ENCODE measurements at places on chromosomes 3 and 15. TPM values are rescaled to one million over a fixed set of nuclear protein-coding genes. Genes with fewer than 3 reads are reported as not detected.

CCK gene
- total RNA-seq: 0.67 TPM

PFKFB4 gene
- 11.0 TPM for total RNA-seq

CPLX3 gene
- total RNA-seq: not detected

FGD5 gene
- total RNA-seq: 84.2 TPM

RPL39L gene
- 3.9 TPM for total RNA-seq

SLC9C1 gene
- not detected for total RNA-seq

SPESP1 gene
- 1.2 TPM for total RNA-seq

ARNT2 gene
- 12.9 TPM for total RNA-seq

DNA sequence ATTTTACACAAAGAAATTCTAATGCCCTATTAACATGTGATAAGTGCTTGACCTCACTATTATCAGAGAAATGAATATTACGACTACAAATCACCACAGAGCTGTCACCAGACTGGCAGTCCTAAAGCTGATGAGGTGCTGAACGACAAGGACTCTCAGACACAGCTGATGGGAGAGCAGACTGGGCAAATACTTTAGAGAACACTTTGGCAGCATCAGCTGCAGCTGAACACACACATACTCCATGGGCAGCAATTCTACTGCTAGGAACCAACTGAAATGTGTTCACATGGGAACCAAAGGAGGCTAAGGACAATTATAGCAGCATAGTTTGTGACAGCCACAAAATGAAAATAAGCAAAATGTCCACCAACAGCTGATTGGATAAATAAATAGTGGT, 45.5 kb downstream of the SUSD5 start:
- DNase-seq: no peak

DNA sequence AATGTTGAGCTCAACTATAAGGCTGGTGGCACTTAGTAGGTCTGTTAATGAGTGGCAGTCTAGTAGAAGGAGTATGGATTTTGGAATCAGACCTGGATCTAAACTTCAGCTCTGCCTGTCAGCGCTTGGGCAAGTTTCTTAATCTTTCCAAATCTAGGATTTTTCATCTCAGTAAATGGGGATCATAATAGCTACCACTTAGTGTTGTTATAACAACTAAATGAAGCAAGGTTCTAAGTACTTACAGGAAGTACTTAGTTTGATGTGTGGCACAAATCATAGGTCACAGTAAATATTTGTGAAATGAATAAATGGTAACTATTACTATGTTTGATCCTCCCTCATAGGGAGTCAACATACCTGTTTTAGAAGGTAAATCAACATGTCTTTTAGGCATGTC, 31.4 kb downstream of the SLC49A4 start:
- DNase-seq: no peak

DNA sequence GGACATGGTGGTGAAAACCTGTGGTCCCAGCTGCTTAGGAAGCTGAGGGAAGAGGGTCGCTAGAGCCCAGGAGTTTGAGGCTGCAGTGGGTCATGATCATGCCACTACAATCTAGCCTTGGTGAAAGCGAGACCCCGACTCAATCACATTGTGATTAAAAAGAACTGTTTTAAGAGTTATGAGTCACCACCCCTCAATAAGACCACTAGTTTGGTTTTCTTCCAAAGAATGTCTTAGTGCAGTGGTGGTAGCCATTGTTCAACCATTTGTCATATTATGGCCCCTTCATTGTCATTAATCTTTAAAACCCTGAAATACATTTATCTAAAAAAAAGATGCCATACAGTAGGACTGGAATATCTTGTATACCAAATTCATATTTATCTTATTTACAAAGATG, 48.8 kb downstream of the BLM start:
- DNase-seq: no peak

- DNase-seq: no peak
Observed at GRCh38 chr3:31707286-31707685, 174.6 kb downstream of the STT3B start.

- peak; percentile 76 for DNase-seq
Observed at GRCh38 chr3:190807719-190808375, 54.6 kb downstream of the GMNC start.

DNA sequence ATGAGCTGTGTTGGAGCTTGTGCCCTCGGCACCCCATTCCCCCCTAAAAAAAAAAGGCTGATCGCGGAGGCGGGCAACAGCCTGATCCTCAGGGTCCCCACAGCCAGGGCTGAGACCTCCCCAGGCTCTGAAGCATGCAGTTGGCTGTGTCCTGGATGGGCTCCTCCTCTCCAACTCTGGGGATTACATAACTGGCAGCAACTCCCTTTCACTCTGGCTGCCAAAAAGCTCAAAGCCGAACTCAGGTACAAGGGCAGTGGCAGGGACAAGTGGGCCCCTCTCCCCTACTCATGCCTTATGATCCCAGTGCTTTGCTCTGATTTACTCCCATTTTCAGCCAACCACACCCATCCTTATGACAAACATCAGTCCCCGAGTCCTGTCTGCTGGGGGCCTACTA, 18.3 kb downstream of the TPRA1 start:
- DNase-seq: no peak

DNA sequence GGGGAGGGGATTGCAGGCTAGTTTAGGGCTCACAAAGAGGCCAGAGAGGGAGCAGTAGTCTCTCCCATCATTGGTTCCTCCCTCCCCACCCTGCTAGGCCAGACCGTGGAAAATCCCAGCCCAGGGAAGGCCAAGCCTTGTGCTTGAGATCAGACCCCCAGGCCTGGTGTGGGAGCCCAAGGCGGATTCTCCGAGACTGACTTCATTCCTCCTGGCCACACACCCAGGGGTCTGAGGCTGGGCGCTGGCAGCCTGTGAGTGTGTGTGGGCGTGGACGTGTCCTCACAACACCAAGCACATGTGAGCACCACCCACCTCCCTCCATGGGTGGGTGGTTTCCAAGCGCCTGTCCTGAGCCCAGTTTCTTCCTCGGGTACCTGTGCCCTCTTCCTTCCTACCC, 4.1 kb downstream of the LOXL1 start:
- no peak for DNase-seq

- no peak for DNase-seq
Observed at GRCh38 chr15:98321896-98322295, 326.4 kb upstream of the IGF1R start.

DNA sequence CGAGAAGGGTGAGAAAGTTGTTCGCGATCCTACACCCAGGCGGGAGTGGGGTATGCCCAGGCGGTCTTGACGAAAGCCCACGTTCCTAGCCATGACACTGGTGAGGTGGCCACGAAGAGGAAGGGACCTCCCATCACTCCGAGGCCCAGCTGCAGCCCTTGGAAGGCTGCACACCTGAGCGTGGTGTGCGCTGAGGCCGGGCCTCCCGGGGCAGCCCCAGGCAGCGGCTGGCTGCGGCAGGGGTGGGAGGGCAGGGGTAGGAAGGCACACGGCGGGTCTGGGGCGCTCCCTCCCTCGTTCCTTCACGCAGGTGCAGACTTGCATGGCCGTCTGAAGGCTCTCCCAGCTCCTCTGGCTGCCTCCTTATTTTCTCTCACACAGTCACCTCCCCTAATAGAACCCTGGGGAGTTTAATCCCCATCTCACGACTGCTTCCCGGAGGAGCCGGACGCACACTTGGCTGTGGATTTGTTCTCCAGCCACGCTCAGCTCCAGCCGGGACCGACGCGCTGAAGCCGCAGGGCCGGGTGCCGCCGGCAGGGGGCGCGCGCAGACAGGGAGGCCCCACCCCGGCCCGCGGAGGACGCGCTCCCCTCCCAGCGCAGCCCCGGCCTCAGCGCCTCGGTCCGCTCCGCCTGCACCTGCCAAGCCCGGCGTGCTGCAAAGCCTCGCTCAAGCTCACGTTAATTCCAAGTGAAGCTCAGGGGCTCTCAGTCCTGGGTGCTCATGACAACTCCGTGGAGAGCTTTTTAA, 37.8 kb upstream of the MUC4 start:
- DNase-seq: no peak

DNA sequence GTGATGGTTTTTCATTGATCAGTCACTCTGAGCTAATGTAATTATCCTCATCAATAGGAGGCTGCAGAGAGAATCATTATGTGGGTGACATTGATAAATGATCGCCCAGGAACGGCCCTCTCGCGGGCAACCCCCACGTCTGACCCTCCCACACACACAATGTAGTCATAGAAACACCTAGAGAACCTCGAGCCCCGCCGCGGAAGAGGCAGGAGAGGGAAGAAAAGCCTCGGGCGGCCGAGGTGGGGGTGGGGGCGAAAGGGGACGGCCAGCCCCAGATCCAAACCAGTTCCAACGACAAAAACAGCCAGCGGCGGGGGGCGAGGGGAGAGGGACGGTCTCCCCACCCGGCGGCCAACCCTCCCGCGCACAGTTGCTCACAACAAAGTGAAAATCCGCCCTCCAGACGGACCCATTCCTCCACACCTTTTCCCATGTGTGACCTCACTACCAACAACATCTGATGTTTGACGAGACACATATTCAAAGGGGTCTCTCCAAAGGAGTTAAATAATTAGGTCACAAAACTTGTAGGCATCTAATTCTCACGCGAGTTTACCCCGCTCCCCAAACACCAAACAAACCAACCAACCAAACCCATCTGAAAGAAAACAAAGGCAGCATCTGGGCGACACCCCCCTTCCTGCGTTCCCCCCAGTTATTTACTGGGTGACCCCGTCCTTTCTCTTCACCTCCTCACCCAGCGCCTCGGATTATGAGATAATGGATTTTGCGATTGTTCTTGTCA, 213.0 kb downstream of the MEIS2 start:
- no peak for DNase-seq

- DNase-seq: no peak
Observed at GRCh38 chr3:155227141-155227540, 66.3 kb downstream of the STRIT1 start.

DNA sequence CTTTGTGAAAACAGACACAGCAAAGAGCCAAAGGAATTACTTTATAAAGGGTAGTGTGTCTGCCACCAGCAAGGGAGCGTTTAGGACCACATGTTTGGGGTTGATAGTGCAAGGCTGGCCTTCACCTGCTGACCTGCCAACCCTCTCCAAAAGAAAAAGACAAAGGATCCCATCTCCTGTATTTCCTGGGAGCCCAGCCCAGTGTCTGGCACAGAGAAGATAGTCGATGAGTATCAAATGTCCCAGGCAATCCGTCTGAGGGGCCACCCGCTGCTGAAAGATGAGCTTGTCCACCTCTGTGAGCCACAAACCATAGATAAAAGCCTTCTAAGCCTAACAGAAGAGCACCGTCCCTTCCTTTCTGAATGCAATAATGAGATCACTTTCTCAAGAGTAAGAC, 154.8 kb upstream of the CTNNB1 start:
- no peak for DNase-seq

DNA sequence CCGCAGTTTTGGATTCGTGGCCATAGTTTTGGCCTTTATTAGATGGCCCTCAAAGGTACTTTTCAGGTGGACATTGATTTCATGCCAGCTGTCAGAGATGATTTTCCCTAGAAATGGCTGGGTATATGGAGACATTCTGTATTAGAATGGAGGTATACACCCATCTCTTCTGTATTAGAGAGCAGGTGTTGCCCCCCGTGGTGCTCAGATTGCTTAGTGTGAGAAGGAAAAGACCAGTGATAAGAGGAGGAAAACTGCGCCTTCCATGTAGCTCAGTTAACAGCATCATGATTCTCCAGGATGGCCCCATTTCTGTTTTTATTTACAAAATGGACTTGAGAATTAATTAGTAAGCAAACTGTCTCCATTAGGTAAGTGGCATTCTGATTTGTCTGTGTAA, 145.9 kb downstream of the IGF1R start:
- DNase-seq: no peak

- no peak for DNase-seq
Observed at GRCh38 chr3:40073310-40074007, 236.0 kb upstream of the EIF1B start.

- DNase-seq: peak; percentile 78
Observed at GRCh38 chr3:12187448-12188327, 29.0 kb upstream of the TIMP4 start.

- DNase-seq: no peak
Observed at GRCh38 chr3:70980646-70981170, 602.8 kb downstream of the FOXP1 start.

- DNase-seq: no peak
Observed at GRCh38 chr3:23650371-23651140, 155.2 kb upstream of the UBE2E1 start.

GRCh38 chr15:81880833-81881232, 165.0 kb downstream of the MEX3B start:
- no peak for DNase-seq

- DNase-seq: no peak
Observed at GRCh38 chr15:87033056-87033455, 953.4 kb downstream of the AGBL1 start.

DNA sequence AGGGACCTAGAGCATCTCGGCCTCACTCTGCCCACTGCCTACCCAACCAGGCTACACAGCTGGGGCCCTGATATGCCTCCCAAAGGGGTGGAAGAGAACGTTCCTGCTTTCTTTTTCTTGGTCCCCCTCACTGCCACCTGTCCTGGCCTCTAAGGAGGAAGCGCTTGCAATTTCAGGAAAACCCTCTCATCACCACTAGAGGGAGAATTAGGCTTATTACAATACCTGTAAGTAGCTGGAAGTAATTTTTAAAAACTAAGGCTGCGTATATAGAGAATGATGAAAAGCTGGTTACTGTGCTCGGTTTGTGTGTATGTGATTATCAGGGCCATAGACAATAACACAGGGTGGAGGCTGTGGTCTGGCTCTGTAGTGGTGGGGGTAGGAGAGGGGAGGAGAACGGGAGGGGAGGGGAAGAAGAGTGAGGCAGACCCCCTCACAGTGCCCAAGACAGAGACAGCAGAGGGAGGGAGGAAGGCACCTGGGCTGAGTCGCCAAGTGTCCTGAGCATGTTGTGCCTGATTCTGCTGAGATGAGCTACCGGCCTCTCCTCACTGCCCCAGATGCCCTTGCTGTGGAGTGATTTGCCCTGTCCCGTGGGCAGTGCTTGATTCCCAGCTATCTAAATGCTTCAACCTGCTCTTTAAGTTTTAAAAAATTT, 3.3 kb downstream of the GABRG3 start:
- no peak for DNase-seq

DNA sequence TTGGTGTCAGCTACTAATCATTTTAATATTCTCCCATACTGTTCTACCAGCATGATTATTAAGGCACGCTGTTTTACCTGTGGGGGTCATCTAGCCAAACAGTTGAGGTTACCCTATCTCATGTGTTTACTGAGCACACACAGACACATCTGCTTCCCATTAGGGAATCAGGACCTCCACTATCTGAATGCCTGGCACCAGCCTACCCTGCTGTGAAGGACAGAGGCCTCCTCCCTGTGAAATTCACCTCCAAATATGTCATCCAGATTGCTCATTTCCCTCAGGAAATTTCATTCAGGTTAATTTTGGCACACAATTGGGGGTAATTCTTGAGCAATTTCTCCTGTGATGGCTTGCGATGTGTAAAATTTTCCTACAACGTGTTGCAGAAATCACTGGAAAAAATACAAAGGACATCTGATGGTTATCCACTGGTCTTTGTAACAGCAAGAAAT, 155.6 kb upstream of the NR2E3 start:
- DNase-seq: no peak

DNA sequence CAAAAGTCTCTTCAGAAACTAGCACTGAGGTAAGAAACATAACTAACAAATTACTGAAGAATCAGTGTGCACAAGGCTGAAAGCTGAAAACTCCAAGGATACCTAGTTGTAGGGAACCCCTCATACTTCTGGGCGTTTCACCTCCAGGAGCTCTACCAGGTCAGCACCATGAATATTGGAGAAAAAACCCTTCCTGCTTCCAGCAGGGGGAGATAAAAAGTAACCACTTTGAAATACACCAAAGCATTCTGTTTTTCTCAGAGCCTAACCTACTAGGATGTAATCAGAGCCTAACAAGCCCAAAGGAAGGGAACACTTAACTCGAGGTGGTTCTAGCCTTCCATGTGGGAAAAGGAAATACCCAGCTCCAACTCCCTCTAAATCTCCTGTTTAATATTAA, 175.8 kb upstream of the MME start:
- DNase-seq: no peak

- DNase-seq: no peak
Observed at GRCh38 chr15:51629612-51630011, 7.0 kb upstream of the DMXL2 start.
